Activated T-cell treated with anti-CD3 and anti-CD28 coated beads for 1 hour (primary cell): ENCODE measurements at places on chromosomes 11 and 22.
A peak's percentile ranks its signal among the peaks of the same experiment; 100 is the strongest.

DNA sequence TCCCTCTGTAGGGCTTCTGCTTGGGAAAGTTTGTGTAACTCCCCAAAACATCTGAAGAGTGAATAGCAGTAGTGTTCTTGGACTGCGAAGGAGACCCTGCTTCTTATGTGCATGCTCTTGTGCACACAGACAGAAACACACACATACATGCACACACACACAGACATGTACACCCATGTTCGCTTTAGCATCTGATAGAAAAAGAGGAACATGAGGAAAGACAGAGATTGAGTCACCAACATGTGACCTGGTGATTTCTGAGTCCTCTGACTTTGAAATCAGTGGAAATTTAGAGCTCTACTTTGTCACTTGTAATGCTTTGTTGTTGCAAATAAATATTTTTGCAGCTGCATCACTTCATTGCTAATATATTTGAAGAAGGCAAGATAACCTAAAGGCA lies 23.8 kb downstream of the CD44 start:
- no peak for DNase-seq

DNA sequence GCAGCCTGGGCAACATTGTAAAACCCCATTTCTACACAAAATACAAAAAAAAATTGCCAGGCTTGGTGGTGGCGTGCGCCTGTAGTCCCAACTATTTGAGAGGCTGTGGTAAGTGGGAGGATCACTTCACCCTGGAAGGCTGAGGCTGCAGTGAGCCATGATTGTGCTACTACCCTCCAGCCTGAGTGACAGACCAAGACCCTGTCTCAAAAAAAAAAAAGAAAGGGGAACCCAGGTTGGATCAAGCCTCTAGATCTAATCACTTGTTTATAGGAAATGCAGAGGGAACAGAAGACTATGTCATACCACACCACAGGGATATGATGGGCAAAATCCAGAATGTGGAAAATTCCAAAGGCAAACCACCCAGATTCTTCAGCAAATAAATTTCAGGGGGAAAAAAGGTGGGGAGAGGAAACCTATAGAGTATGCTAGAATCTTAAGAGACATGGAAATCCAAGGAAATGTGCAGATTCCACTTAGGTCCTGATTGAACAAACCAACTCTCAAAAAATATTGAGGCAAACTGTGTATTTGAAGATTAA lies 16.5 kb upstream of the MALAT1 start:
- DNase-seq, result no peak

GRCh38 chr11:87281496-87281895 lies 243.8 kb downstream of the TMEM135 start:
- no peak for DNase-seq

- DNase-seq, result no peak
These were observed 784.4 kb downstream of the NTM start for GRCh38 chr11:132154781-132155180.

DNA sequence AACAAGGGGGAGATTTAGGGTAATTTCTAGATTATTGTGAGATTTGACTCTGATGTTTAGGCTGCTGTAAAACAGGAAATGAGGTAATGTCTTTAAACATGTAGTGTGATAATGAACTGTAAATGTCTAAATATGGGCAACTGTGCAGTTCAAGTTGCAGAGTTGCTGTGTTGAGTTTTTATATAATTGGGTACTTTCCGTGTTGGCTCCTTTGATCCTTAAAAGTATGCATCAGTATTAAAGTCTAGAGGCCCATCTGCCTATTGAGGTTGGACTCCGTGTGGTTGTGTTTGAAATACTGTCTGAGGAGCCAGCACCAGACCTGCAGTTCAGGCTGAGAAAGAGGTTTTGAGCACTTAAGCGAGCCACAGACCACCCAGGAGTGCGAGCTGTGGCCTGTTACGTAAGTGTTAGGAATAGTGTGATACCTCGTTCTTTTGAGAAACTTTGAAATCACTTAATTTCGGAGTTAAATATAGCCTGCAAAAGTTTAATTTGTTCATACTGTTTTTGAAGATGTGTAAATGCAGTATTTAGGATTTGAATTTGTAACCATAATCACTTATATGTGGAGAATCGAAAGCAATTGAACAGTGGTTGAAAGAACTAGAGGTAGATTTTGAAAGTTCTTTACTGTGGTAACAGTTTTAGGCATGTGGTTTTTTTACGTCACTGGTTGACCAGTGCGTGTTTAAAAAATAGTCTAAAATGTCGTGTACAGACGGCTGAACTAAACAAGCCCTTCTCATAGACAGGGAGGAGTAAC lies 9.0 kb downstream of the FAM118A start:
- peak; percentile 29 for DNase-seq

DNA sequence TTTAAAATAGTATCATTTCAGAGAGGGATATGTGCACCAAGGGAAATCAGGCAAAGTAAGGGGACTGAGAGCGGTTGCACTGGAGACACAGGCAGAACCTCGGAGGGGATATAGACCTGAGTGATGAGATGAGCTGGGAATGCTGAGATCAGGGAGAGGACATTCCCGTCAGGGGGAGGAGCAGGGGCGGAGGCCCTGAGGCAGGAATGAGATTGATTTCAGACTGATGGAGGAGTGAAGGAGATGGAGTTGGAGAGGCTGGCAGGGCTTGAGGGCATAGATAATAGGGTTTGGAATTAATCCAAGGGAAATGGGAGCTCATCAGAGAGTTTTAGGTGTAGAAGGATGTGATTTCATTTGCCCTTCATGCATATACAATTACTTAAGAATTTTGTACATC lies 13.2 kb downstream of the CD6 start:
- DNase-seq, result no peak

GRCh38 chr22:18968011-18968749 lies 32.1 kb upstream of the PRODH start:
- DNase-seq, result no peak

GRCh38 chr11:75946531-75947530 lies 131.8 kb downstream of the UVRAG start:
- no peak for DNase-seq

- no peak for DNase-seq
These were observed 58.0 kb downstream of the THAP12 start for GRCh38 chr11:76322942-76323341.
